ENCODE measurements at places on chromosomes 11 and 22. TPM values are rescaled to one million over a fixed set of nuclear protein-coding genes. Genes with fewer than 3 reads are reported as not detected.

Gene ANO5
- total RNA-seq: 22.0 TPM

Gene PGA4
- 0.82 TPM for total RNA-seq

Gene GRM5
- 149 TPM for total RNA-seq

Gene TBX10
- not detected for total RNA-seq

Gene RASL10A
- 2.0 TPM for total RNA-seq

Gene PTPN5
- 36.7 TPM for total RNA-seq

Gene TALDO1
- total RNA-seq: 77.9 TPM

GRCh38 chr22:46887978-46888377 is 125.5 kb downstream of the TBC1D22A start:
- DNase-seq: no peak

GRCh38 chr11:35076201-35077100 is 62.5 kb upstream of the CD44 start:
- no peak for DNase-seq

GRCh38 chr11:65113361-65113756 is 1.7 kb downstream of the TM7SF2 start:
- no peak for DNase-seq

GRCh38 chr11:62842171-62842741 is 2.9 kb upstream of the WDR74 start:
- no peak for DNase-seq

- DNase-seq: no peak
Measured at GRCh38 chr22:38260761-38261681, 11.8 kb downstream of the TMEM184B start.

DNA sequence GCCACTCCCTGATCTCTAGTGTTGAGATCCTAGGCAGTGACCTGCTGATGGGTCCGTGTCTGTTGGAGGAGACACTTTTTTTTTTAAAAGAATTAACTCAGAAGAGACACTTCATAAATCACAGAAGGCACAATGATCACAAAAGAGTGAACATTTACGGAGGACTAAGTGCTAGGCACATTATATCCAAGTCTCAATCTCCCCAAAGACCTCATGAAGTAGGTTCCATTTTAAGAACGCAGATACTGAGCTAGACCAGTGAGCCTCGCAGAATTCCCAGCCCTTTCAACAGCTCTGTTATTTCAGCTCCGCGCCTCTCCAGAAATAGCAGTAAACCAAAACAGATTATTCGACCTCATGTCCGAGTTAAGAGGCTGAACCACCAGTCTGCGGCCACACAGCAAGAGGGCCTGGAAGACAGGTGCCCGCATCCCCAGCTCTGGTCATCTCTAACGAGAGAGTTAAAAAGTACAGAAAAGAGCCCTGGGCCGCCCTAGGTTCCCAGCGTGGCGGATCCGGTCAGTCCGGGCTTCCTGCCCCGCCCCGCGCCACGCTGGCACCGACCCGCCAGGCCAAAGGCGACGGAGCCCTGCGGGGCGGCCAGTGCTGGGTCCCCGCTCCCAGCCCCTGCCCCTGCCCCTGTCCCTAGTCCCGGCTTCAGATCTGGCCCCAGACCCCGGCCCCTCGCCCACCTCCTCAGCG is 612 bp downstream of the XBP1 start:
- no peak for DNase-seq

- no peak for DNase-seq
Measured at GRCh38 chr11:111135778-111136570, 109.6 kb upstream of the POU2AF2 start.

- DNase-seq: no peak
Measured at GRCh38 chr11:35088676-35089075, 50.3 kb upstream of the CD44 start.

- peak; percentile 14 for DNase-seq
Measured at GRCh38 chr22:31627223-31627731, 34.7 kb downstream of the PISD start.

GRCh38 chr11:65411681-65412070 is 10.9 kb upstream of the NEAT1 start:
- DNase-seq: no peak

- DNase-seq: no peak
Measured at GRCh38 chr11:1653541-1654387, 24.2 kb downstream of the KRTAP5-5 start.

- DNase-seq: no peak
Measured at GRCh38 chr22:39989633-39990032, 5.1 kb upstream of the FAM83F start.

DNA sequence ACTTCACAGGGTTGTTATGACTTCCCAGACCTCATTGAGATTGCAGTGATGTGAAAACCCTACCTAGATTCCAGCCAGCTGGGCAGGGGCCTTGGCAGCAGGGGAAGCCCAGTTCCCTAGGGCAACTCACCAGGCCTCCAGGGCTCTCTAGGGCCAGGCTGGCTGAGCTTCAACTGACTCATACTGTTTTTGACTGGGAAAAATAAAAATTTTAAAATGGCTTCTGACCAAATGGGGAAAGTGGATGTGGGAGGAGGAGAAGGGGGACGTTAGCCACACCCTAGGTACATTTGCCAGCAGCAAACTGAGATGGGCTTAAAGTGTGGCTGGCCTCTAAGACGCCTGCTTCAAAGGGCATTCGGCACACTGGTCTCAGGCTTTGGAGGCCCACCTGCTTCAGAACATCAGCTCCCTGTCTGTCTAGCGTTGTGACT is 39.0 kb downstream of the BMAL1 start:
- no peak for DNase-seq

DNA sequence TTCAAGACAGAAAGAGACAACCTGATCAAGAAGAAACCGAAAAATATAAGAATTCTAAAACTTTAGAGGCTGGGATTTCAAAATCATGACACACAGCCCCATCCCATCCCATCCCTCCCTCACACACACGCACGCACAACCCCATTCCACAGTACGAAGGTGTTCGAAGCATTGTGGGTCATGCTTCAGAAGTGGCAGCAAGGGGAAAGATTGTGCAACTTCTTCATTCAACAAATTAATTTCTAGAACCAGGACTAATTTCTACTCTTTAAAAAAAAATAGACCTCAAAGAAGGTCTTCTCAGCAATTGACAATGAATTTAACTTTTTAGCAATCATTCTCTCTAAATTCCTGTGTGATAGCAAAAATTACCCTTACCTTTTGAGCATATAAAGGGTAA is 867 bp downstream of the SPA17 start:
- no peak for DNase-seq

DNA sequence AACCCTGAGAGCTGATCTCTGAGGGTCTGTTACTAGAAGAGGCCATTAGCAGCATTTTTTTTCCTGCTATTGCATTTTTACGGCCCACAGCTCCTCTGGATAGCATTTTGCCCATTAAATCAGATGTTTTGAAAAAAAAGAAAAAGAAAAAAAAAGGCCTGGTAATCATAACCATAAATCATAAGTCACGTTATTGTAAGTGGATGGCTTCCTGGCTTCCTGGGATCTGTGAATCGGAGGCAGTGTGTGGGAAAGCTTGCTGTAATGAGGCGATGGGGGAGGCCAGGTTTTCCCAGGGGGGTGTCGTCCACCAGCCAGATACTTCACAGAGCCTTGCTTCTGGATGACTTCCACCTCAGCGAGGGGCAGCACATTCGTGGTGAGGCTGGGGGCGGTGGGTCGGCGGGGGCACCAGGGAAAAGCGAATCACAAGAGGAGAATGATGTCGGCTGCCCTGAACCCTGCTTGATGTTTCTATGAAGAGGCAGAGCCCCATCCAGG is 106.5 kb upstream of the SYT13 start:
- DNase-seq: no peak

- no peak for DNase-seq
Measured at GRCh38 chr11:14144934-14145333, 182.4 kb downstream of the SPON1 start.

- DNase-seq: no peak
Measured at GRCh38 chr11:95055283-95055897, 6.2 kb downstream of the KDM4F start.

- no peak for DNase-seq
Measured at GRCh38 chr22:30566125-30566524, 8.3 kb downstream of the GAL3ST1 start.

DNA sequence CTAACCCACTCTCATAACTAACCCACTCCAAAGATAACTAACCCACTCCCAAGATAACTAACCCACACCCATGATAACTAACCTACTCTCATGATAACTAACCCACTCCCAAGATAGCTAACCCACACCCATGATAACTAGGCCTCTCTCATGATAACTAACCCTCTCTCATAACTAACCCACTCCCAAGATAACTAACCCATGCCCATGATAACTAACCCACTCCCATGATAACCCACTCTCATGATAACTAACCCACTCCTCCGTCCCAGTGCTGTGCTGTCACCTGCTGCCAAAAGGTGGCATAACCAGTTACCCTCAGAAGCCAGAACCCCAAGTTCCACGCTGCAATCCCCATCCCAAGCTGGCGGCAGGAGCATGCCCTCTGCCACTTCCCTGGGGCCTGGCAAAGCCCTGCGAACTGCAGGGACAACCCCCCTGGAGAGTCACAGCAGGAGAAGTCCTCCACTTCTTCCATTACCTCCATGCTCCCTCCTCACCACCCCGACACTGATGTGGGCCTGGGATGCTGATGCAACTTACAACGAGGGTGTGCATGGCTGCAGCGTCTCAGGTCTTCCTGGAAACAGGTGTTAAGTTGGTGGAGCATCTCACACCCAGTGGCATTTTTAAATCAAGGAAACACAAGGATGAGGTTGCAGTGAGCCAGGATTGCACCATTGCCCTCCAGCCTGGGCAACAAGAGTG is 30.8 kb upstream of the CELSR1 start:
- DNase-seq: no peak

GRCh38 chr11:69791276-69792180 is 16.4 kb upstream of the FGF4 start:
- no peak for DNase-seq

- DNase-seq: no peak
Measured at GRCh38 chr22:17077255-17077654, 7.5 kb upstream of the IL17RA start.

DNA sequence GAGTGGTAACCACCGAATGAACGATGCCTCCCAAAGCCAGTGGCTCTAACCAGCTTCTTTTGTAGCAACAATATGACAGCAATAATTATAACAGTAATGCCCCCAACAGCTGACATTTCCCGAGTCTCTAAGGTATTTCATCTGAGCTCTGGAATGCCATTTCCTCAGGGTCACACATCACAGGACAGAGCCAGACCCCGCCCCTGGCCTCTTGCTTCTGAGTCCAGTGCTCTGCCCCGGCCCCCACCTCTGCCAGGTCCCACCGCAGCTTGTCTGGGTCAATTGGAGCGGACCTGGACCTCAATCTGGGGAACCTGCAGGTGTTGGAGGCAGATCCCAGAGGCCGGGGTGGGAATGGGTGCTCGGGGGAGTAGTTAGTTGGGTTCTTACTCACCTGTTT is 63.8 kb downstream of the IGLL1 start:
- DNase-seq: no peak

DNA sequence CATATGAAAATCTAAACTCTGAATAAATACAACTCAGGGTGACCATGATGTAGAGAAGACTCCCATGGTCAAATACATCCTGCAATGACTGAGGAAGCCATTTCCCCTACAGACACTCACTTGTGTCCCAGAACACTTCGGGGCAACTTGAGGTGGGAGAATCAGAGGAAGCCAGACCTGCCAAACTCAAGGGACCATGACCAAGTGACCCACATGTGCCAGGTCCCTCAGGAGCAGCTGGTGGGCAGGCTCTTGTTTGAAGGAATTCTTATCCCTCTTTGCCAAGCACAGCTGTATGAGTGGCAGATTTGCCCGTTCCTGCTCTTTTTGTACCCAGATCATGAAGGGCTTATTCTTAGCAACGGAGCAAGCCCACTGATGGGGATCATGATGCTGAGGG is 17.8 kb downstream of the SPATA19 start:
- DNase-seq: no peak

DNA sequence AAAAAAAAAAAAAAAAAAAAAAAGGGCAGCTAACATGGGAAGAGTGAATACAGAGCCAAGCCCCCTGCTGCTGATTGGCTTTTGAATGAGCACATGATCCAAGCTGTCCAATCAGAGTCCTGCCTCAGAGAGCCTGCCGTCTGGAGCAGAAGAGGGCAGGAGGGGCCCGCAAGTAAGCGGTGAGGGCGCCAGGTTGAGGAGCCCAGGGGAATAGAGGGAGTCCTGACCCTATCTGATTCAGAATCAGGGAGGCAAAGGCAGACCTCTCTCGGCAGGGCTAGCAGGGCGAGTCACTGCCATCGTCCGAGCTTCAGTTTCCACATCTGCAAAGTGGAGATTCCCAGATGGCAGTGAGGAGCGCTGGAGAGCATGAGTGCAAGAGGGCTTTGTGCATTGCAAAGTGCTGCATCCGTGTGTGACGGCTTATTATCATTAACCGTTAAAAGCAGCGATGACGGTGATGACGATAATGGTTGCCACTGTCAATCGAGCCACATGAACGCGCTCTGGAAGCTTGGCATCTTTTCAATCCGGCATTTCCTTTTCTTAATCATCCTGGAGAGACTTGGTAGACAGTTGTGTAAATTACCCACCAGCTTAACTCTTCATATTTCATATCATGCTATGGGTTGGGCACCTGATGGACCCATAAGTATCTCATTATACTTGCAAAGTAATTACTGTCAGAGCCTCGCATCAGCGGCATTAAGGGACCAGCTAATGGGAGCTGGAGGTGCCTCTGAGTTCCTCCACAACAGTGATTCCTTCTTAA is 68.6 kb upstream of the ATXN10 start:
- DNase-seq: no peak

DNA sequence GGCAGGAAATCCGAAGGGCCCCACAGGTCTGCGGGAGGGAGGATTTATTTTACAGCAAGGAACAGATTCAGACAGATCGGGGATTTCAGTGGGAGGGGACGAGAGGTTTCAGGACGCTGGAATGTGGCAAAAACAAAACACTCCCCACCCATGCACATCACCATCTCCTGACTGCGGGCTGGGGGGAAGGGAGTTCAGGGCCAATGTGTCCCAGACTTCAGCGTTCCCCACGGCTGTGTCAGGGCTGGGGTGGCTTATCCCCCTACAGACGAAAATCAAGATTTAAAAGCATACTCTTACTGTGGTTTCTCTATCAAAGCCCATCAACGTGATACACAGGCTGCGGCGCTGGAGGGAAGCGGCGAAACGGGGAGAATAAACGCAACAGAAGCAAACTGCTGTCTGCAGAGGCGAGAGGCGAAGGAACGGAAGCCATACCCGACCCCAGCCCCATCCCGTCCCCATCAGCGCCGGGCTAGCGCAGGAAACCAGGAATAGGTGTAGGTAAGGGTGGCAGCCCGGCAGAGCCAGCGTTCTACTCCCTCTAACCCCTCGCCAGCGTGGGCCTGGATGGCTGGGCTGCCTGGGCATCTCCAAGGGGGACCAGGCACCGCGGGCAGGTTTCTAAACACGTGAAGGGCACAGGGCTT is 2.7 kb downstream of the TENM4 start:
- DNase-seq: peak; percentile 42

DNA sequence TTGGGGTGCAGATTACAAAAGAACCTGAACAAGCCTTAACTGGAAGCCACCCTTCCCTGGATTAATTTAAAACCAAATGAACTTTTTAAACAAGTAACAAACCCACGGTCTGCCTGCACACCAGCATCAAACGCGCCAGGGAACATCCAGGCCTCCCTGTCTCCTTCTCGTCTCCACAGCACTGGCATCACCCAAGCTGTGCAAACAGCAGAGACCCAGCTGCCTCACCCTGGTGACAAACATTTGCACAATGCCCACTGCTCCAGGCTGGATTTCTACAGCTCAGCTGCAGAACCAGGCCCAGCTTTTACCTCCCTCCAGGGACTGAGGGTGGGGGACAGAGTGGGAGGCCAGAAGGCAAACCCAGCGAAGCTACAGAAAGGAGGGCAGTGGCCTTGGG is 7.0 kb downstream of the RPL3 start:
- no peak for DNase-seq
